COR-L47 (cell line): ENCODE measurements at places on chromosomes 12 and 14.

DNA sequence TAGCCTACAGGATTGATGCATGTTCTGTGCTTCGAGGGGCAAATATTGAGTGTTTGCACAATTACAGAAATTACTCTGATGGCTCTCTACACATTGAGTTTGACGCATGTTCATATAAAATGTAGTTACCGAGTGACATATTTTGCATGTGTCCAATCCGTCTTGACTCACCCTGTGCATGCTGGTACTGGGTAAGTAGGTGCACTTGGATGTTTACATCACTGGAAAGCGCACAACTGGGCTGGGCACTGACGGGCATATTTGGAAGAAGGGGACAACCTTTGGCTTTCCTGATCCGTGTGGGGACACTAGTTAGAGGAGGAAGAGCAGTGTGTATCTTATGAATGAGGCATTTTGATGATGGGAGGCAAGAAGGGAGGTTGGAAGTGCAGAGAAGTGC lies 4.9 kb upstream of the KRT6A start:
- no peak for DNase-seq

DNA sequence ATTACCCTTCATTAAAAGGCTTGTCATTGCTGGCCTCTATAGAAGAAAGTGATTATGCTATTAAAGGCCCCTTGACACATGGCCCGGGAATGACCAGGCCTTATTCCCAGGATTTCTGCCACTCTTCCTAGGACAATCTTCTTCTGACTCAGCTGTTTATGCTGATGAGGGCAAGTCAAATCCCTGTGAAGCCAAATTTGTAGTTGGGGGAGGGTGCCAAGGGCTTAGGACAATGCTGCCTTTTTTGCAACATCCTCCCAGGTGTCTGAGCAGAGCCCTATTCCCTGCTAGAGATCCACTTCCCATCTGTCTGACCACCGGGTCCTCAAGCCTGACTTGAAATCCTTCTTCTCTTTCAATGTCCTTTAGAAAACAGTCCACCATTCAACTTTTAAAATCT lies 230.7 kb upstream of the SRRM4 start:
- no peak for DNase-seq

DNA sequence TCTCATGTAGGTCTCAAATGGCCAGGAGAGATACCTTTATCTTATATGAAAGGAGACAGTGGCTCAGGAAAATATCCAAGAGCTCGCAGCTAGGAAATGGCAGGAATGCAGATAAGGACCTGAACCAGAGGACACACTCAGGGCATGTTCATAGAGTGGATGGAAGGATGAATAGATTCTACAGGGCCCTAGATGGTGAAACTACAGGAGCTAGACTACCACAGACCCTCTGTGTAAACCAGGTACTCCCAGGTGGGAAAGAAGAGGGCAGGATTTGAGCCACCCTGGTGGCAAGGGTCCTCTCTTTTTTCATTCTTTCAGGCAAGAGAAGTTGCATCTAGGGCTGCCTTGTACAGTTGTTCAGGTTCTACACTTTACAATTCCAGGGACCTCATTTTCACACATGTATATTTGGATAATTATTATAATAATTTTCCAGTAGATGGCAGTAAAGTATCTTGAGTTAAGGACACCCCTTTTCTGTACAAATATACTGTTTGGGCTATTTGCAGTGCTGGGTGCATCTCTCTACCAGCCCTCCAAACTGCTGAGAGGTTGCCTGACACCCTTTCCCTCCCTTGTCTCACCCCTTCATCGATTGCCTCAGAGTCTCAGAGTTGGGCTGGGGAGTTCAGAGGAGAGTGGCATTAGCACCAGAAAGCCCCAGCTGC lies 10.5 kb upstream of the ZDHHC22 start:
- DNase-seq, result peak; percentile 77

- DNase-seq, result no peak
Observed at GRCh38 chr12:56087220-56087619, 7.3 kb downstream of the ERBB3 start.

GRCh38 chr14:60639674-60640073 lies 9.6 kb downstream of the SIX1 start:
- DNase-seq, result no peak

GRCh38 chr12:93080994-93081809 lies 152.1 kb upstream of the EEA1 start:
- DNase-seq, result no peak

- DNase-seq, result peak; percentile 27
Observed at GRCh38 chr12:47949441-47950341, 13.7 kb upstream of the TMEM106C start.

DNA sequence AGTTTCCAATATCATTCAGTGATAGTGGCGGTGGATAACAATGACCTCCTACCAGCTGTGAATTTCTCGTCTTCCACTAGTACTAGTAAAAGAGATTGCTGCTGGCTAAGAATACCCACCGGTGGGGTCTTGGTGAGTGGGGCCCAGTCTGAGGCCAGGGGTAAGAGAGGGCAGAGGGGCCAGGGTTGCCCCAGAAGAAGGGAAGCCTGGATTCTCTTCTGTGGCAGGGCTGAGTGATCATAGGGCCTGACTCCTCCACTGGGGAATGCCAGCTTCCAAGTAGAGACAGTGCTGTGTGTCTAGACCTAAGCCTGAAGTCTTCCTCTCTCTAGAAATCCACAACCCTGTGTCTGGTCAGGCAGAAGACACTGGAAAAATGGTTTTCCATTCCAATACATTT lies 5.8 kb upstream of the TMEM63C start:
- DNase-seq, result no peak

DNA sequence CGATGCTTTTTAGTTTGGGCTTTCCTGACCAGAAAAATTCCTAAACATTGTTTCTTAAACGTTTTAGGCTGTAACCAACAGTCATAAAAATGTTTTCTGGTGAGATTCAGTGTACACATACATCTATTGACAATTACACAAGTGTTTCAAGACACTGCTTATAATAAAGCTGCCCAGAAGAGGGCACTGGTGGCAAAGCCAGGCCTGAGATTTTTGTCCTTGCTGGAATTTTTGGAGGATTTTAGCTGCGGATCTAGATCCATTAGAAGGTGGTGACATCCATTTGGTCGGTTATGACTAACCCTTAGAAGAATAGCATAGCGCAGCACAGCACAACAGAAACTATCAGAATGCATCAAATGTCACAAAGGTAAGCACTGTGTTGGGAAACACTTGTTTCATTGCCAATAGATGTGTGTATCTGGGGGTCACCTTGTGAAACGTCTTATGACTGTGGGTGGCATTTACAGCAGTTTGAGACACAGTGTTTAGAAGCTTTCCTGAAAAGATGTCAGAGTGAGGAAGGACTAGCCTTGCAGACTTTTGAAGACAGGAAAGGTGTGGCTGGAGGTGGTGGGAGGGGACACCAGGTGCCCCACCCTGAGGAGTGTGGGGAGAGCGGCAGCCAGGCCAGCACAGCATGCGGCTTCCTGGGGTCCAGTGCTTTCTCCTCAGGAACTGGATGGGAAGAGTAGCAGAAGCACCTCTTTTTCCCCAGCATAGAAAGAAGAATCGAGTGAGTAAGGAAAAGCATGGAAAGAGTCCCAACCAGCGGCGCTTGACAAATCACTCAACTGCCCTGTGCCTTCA lies 54.7 kb upstream of the FKBP4 start:
- DNase-seq, result no peak

- DNase-seq, result no peak
Observed at GRCh38 chr14:58078068-58078467, 73.9 kb downstream of the ARMH4 start.

- DNase-seq, result no peak
Observed at GRCh38 chr14:36313898-36314297, 6.5 kb downstream of the MBIP start.

- DNase-seq, result no peak
Observed at GRCh38 chr12:19882346-19882745, 443.1 kb downstream of the AEBP2 start.

- no peak for DNase-seq
Observed at GRCh38 chr14:86072116-86072894, 542.4 kb downstream of the FLRT2 start.

DNA sequence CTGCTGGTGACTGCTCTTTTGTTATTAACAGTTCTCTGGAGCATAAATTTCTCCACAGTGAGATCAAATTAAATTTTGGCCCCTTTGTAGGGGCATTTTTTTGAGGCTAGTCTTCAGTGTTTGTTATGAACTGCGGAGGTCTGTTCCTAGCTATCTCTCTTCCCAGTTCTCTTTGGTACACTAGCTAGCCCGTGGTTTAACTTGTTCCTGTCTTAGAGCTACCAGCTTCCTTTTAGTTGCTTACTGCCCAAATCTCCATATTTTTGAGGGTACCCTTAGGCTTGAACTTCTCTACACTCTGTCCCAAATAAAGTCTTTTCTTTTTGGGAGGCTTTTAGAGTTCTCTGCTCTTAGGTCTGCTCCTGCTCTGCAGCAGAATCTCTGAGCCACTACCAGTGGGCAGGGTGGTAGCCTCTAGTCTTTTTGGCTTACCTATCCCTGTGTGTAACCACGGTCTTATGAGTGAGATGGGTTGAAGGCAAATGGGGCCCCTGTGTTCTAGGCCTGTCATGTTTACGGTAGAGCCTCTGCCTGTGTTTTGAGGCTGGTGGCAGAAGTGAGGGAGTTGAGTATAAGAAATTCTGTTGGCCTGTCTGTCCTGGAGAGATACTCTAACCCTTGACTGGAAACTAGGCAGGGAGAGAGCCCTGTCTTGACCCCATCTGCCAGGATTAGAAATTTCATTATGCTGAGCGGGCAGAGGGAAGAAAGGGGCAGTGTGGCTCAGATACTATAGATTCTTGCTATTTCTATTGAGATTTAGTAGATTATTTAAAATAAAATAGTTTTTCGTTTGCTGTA lies 21.0 kb downstream of the CNOT2 start:
- DNase-seq, result no peak

- DNase-seq, result no peak
Observed at GRCh38 chr14:86935241-86935885, 1057.6 kb downstream of the GALC start.

DNA sequence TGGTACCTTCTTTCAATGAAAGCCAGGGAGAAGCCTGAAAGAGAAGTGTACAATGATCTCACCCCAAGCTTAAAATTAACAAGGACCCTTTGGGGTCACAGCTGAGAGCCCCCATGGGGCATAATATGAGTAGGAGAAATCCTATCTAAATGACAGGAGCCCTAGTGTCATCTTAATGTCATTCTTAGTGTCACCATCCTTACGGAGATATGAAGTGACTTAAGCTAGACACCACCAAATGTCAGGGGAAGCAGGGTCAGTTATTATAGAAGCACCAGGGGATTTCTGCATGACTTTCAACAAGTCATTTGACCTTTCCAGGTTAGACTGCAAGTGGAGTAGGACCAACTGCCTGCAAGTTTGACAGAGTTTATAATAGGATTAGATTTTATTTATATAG lies 28.9 kb upstream of the STON2 start:
- no peak for DNase-seq

DNA sequence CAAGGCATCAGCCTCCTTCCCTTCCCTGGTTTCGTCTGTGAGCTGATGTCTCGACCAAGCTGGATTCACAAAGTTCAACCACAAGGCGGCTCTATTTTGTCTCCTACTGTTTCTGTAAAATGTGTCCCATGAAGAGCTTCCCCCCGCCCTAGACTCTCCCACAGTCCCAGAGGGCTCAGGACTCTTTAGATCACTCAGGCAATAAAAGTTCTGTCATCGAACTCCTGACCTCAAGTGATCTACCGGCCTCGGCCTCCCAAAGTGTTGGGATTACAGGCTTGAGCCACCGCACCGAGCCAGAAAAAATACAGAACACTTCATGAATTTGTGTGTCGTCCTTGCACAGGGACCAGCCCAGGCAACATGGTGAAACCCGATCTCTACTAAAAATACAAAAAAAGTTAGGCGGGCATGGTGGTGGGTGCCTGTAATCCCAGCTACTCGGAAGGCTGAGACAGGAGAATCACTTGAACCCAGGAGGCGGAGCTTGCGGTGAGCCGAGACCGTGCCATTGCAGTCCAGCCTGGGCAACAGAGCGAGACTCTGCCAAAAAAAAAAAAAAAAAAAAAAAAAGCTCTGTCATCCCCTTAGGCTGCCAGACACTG lies 149.4 kb downstream of the BCL11B start:
- DNase-seq, result no peak

DNA sequence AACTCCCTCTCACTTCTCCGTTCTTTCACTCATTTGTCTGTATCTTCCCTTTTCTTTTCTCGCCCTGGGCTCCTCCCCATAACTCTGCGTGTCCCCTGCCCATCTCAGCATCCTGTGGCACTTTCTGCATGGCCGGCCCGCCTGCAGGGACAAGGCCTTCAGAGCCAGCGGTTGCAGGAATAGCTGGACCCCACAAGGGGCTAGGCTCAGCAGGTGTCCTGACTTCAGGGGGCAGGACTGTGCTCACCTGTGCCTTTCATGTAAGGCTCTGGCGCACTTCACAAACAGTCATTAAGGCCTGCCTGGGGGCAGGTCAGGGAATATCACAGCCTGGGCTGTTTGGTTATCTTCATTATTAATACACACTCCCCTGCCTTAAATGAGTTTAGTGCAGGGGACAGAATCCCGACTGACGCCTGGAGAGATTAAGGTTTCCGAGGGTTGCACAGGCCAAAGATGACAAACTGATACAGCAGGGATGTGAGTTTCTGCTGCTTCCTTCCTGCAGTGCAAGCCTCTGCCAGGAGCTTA lies 768.8 kb upstream of the TBX3 start:
- no peak for DNase-seq

DNA sequence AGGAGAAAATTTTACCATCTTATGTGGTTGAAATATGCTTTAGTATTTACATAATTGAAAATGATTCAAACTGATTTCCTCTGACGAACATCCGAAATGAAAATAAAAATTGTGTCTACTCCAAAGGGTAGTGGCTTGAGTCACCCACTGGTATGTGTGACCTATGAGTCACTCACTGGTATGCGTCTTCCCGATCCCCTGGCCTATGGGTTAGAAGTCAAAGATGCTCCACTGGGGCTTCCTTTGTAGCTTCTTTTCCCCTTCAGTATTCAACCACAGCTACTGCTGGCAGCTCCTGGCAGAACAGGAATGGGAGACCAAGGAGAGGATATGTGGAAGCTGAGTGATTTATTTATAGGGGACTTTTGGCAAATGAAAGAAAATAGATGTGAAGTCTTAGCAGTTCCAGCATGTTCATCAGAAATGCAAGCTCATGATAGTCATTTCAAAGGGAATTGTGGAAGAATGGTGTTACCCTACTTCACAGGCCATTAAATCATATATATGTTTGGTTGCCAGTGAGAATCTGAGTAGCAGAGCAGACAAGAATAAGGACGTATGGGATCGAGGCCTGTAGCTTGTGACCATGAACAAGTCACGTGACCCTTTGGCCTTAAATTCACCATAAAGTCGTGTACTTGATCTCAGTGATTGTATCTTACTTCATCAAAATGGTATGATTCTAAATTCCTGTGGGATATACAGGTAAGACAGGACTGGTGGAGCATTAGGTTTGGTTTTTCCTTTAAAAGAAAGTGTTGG lies 108.3 kb downstream of the CRADD start:
- no peak for DNase-seq

DNA sequence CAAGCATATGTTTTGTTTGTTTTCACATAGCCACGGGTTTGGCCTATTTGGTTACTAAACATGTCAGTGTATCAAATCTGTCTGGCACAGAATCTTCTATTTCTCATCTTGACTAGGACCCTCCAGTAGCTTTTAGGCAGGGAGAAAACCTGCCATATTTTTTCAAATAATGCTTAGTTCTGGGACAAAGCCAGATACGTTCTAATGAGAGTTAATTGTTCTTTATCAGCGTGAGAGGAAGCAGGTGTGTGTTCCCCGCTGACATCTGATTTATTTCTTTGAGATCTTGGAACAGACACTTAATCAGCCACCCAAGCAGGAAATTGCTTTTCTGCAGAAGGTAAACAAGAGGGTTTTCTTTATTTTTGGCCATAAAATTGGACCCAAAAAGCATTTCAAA lies 54.8 kb downstream of the GOLGA5 start:
- DNase-seq, result peak; percentile 98
